ENCODE measurements at places on chromosomes 2 and 18. TPM values are rescaled to one million over a fixed set of nuclear protein-coding genes. Genes with fewer than 3 reads are reported as not detected.

GRCh38 chr2:313991-314390, 26.1 kb upstream of the ALKAL2 start:
- no peak for DNase-seq

- DNase-seq, result no peak
Measured at GRCh38 chr2:229261076-229261475, 10.0 kb downstream of the PID1 start.

DNA sequence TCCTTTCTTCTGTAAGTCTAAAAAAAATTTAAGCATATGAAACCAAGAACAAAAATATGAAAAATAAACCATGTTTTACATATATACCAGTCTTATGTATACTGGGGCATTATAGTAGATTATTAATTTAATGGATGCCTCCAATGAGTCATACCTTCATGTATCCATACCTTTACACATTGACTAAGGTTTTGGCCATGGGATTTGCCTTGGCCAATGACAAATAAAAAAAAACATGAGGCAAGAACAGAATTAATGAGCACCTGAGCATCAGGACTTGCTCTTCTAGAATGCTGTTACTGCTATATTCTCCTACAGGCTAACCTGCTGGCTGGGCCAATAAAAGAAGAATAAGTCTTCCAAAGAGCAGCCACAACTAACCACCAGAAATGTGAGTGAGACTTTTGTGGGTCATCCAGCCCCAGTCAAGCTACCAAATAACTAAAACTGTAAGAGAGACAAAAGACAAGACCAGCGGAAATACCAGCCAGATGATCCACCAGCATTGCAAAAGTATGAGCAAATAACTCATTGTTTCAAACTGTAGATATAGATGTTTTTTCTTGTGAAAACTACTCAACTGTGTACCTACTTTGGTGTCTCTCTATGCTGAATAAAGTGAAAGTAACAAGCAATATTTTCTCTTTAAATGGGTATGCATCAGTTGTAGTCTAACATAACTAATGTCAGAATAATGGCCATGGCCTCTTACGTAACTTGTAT, 749.6 kb upstream of the VRK2 start:
- DNase-seq, result no peak

The ASXL3 gene
- 5.1 TPM for total RNA-seq

The ZDBF2 gene
- total RNA-seq, result 15.1 TPM

DNA sequence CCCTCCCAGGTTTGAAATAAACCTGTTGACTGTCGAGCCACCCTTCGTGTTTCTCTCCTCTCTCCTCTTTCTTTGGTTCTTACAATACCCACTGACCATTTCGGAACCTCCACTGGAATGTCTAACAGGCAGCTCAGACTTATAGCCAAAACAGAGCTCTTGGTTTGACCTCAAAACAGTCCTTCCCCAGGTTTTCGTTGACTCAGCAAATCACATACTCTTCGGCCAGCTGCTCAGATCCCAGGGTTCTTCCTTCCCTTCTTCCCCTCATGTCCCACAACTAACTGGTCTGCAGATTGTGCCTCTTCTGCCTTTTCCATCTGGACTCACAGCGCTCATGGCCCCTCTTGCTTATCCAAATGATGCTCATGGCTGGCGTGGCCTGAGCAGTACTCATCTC, 4.7 kb downstream of the ARMC9 start:
- DNase-seq, result no peak

GRCh38 chr2:219871351-219871750, 243.9 kb downstream of the SLC4A3 start:
- DNase-seq, result no peak

The FAM228A gene
- 3.9 TPM for total RNA-seq

GRCh38 chr2:71937396-71937795, 210.3 kb downstream of the CYP26B1 start:
- DNase-seq, result no peak

GRCh38 chr2:101440127-101440738, 34.7 kb downstream of the RFX8 start:
- no peak for DNase-seq

The QPCT gene
- 4.0 TPM for total RNA-seq

DNA sequence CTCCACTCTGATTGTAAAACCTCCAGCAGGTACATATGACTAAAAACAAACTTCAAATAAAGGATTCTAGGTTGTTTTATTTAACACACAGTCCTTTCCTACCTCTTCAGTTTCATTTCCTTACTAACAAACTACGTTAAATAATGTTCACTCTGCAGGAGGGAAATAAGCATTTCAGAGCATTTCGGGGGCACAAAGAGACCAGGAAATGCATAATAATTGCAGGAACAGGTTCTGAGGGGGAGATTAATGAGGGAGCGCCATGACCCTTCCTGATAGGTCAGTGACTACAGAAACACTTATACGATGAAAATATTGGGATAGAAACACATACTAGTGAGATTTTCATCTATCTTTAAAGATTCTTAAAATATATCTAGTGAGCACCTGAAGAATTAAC, 416.6 kb downstream of the NRXN1 start:
- DNase-seq, result no peak

DNA sequence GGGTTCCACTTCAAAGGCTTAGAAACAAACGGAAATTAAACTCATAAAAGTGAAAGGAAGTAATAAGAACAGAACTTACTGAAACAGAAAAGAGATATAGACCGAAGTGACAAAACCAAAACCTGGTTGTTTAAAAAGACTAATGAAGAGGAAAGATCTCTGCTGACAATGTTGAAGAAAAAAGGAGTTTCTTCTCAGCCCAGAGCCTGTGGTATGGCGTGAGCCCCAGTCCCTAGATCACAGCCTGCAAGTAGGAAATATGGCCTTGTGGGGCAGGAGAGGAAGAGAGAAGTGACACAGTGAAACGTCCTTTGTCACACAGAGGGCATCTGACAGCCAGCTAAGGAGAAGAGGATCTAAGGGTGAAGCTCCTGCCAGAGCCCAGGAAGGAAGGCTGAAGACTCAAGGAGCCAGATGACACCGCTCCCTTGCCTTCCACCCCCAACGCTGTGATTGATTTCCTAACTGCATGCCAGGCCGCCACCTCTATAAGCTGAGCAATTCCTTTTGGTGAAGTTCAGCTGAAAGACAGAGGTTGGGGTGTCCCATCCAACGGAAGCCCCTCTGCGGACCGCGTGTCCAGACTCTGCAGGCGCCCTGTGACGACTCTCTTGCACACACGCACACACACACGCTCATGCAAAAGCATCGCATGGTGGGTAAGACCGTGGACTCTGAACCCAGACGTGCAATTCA, 141.1 kb downstream of the HDAC4 start:
- DNase-seq, result no peak

GRCh38 chr18:37270038-37270665, 295.4 kb downstream of the CELF4 start:
- DNase-seq, result no peak

The MEX3C gene
- 31.7 TPM for total RNA-seq

DNA sequence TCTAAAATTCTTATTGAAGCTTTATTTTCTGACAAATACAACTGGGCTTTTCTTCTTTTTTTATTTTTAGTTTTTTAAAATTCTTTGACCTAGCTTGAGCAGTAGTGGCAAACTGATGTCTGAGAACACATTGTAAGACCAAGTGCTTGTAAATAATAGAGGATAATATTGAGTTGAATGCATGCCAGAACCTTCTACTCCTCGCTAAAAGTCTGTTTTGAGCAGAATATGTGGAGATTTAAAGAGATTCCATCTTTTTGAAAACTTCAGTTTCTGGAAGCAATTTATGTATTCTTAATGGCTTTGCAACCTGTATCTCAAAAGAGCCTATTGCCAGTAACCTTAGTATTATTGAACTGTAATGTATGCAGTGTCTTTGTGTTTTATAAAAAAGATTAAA, 148.3 kb downstream of the KCNJ3 start:
- no peak for DNase-seq

DNA sequence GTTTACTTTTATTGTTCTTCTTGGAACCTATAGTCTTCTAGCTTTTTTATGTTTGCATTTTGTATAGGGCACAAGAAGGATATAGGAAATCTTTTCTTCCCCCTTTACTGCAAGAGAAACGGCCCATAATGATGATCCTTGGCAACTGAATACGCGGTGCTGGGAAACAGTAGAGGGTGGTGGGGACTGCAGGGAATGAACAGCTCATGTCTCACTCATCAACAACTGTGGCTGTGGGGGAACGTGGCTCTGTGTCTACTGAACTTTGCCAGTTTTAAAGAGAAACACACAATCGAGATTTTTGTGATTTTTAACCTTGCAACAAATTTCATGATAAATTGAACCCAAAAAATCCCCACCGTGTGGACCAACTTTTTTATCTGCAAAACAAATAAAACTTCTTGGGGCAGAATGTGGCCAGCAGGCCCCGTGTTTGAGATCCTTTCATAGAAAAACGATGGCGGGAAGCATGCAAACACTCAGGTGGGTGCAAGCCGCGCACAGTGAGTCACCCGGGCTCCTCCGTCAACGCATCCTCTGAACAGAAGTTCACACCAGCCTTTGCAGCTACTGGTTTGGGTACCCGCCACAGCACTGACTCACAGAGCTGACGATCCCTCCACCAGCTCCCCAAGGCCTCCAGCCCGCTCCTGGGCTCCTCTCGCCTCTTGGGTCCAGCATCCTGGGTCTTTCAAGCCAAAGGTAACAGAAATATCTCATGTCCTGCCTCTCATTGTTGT, 149.3 kb downstream of the COL6A3 start:
- DNase-seq, result peak; percentile 65

- no peak for DNase-seq
Measured at GRCh38 chr2:170341684-170342623, 164.0 kb downstream of the MYO3B start.

DNA sequence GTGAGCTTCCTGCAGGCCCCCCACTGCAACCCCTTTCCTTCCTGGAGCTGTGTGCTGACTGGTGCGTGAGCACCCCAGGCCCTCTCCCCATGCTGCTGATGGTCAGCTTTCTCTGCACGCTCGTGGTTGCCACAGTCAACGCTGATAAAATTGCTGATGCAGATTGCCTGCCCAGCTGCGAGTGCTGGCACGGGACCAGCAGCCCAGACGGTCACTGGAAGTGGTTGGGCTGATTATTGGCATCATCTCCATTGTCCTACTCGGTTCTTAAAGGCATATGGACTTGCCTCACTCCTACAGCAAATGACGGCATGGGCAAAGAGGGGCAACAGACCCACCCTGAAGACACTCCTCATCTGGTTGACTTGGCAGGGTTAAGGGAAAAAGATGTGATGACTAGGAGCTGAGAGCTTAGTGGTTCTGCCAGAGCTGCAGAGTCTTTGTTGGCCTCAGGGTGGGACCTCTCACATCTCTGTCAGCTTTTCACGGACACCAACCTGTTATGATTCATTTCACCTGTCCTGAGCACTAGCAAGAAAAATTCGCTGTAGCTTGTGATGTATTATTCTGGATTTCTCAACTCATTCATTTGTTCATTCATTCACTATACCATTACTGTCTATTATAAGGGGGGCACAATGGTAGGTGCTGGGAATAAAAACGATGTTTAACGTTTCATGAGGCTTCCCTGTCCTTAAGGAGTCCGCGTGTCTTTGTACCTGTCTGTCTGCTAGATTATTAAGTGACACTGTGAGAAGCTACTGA, 38.4 kb downstream of the PAX8 start:
- peak; percentile 94 for DNase-seq

DNA sequence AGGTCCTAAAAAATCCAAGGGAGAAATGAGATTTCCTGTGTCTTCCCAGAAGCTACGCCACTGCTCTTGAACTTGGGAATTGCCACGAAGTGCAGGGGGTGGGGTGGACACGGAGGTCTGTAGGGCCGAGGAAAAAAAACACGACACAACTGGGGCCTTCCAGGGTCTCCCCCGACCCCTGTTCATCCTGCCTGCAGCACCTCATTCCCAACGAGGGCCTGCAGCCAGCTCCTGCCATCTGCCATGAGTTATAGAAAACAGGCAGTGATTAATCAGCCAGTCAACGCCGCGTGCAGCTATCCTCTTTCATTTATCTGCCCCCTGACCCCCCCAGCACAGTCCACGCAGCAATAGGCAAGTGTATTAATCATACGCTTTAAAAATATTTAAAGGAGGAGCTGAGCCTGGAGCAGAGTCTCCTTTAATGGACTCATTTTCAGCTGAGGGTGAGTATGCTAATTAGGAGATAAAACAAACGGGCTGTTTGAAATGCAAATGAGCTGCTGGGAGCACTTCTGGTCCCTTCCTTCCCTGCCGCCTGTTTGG, 209.9 kb downstream of the TFCP2L1 start:
- DNase-seq, result no peak

DNA sequence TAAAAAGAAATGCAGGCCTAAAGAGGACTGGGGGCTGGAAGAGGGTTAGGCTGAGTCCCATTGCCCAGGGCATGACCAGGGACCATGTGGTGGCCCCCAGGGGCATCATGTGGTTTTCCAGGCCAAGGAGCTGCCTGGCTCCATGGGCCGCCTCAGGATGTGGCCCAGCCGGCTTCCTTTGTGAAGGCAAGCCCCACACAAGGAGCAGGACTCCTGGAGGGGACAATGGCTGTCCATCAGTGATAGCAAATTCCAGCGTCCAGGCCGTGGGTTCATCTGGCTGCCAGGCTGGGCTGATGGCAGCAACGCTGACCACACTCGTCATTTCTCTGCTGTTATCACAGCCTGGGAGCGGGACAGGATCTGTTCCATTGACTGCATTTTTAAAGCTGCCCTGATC, 82.5 kb downstream of the GBX2 start:
- DNase-seq, result no peak

DNA sequence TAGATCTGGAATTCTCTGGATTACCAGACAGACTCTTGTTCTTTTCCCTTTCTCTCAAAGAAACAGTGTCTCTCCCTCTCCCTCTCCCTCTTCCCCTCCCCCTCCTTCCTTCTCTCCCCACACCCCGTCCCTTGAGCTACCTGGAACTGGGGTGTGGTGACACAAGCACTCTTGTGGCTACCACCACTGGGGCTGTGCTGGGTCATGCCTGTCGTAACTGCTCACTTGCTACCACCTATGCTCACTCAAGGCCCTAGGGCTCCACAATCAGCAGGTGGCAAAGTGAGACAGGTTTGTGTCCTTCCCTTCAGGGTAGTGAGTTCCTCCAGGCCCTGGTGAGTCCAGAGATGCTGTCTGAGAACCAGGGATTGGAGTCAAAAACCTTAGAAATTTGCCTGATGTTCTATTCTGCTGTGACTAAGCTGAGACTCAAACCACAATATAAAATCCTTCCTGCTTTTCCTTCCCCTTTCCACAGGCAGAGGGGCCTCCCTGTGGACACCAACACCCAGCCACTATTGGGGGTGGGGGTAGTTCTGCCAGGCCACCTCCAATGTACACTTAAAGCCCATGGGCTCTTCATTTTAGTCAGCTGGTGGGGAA, 70.8 kb downstream of the OXER1 start:
- DNase-seq, result no peak

The HMSD gene
- 0.60 TPM for total RNA-seq

The GCG gene
- total RNA-seq, result 0.62 TPM

GRCh38 chr2:118853129-118853640, 5.7 kb upstream of the EN1 start:
- no peak for DNase-seq

The CCDC102B gene
- total RNA-seq, result 13.3 TPM

The SLC9A4 gene
- not detected for total RNA-seq
